ENCODE measurements at places on chromosomes 1 and 21. TPM values are rescaled to one million over a fixed set of nuclear protein-coding genes. Genes with fewer than 3 reads are reported as not detected.

The CD53 gene
- 170 TPM for total RNA-seq

- H3K4me3 ChIP-seq: no peak overlapping the region
- H3K27ac ChIP-seq: no peak overlapping the region
- H3K36me3 ChIP-seq: no peaks in the 10 kb centered on the region
- no peaks in the 10 kb centered on the region for H3K4me1 ChIP-seq
- DNase-seq: no peak
Measured at GRCh38 chr1:200296091-200296661, 113.7 kb downstream of the ZNF281 start.

The DMRTA2 gene
- not detected for total RNA-seq

The CLDN17 gene
- total RNA-seq: not detected

- DNase-seq: no peak
- H3K27ac ChIP-seq: no peak overlapping the region
- peaks cover 32% of the 10 kb centered on the region for H3K4me1 ChIP-seq
- peaks cover 2% of the 10 kb centered on the region for H3K36me3 ChIP-seq
- no peaks in the 10 kb centered on the region for H3K27me3 ChIP-seq
Measured at GRCh38 chr1:230191079-230191804, 124.2 kb downstream of the GALNT2 start.

DNA sequence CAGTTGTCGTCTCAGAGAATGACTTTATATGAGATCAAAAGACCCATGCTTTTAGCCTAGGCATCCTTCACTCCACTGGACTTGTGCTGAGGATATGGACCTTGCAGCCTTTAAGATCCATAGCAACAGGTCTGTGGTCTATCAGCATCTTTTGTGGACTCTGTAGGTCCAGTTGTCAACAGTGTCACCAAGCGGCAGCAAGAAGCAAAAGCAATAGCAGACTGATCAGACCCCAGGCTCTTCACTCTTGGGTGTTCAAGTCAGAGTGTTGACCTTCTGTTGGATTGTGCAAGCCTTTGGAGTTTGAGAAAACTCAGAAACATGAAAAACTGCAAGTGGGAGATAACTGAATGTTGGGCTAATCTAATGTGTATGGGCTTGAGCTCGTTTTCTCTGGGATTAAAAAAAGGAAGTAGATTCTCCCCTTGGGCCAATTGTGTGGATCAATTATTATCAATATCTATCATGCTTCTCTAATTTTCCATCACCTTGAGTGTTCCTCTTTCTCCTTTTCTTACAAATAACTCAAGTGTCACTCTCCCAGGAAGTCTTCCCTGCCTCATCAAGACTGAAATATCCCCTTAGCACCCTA lies 144.2 kb downstream of the LYPLAL1 start:
- peaks cover 5% of the 10 kb centered on the region for H3K36me3 ChIP-seq
- peaks cover 18% of the 10 kb centered on the region for H3K27me3 ChIP-seq
- DNase-seq: no peak
- H3K27ac ChIP-seq: no peak overlapping the region
- no peak overlapping the region for H3K4me3 ChIP-seq
- H3K4me1 ChIP-seq: no peaks in the 10 kb centered on the region

GRCh38 chr1:15836772-15837669 lies 10.5 kb upstream of the SPEN start:
- H3K4me3 ChIP-seq: peak overlapping the region; percentile 98
- H3K27ac ChIP-seq: peak overlapping the region; percentile 98
- no peaks in the 10 kb centered on the region for H3K36me3 ChIP-seq
- H3K4me1 ChIP-seq: peaks cover 26% of the 10 kb centered on the region
- H3K27me3 ChIP-seq: no peaks in the 10 kb centered on the region

- peak; percentile 90 for DNase-seq
- peaks cover 9% of the 10 kb centered on the region for H3K36me3 ChIP-seq
Measured at GRCh38 chr1:201019321-201019977, 4.1 kb downstream of the KIF21B start.

The NIT1 gene
- total RNA-seq: 87.2 TPM

The CHODL gene
- 0.28 TPM for total RNA-seq

DNA sequence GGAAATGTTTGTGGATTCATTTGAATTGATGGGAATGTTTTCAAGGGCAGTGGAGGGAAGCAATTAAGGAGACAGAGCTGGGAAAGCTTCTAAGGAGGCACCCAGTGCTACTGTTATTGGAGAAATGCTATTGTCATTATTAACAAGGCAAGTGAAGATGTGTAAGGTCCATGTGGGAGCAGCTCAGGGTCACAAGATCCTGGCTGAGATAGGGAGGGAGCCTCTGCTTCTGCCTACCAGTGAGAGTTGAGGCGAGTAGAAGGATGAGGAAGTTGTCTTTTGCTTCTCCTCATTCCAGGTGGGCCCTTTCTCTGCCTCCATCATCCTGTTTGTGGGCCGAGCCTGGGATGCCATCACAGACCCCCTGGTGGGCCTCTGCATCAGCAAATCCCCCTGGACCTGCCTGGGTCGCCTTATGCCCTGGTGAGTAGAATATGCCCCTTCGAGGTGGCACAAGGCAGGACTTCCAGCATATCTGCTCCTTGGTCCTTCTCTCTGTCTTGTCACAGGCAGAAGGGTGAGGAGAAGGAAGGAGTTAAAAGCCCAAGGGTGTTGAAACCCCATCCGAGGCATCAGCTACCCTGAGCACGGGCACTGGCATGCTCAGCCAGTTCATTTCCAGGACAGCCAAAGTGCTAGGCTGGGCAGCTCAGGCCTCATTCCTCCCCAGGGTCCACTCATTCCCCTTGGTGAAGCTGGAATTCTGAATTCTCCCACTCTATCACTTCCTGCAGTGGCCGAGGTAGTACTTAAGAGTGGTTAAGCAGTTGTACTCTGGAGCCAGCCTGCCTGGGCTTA lies 3.7 kb downstream of the MFSD2A start:
- peaks cover 56% of the 10 kb centered on the region for H3K4me1 ChIP-seq
- H3K27me3 ChIP-seq: peaks cover 2% of the 10 kb centered on the region
- no peak overlapping the region for H3K27ac ChIP-seq
- no peaks in the 10 kb centered on the region for H3K36me3 ChIP-seq

DNA sequence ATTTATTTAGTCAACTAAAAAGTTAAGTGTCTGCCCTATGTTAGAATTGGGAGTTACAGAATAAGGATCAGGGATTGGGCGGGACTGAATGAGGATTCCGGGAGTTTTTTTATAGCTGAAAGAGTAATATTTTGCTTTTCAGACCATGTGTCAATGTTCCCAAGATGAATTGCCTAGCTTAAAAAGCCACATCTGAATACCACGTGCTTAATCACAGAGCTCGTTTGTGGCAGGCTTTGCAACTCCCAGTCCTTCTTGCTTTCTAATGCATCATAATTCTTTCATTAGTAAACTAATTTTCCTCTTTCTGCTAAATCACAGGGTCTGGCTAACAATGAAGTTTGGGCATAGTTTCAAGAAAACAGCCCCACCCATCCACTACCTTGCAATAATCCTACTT lies 4.2 kb upstream of the BCL10 start:
- H3K36me3 ChIP-seq: no peaks in the 10 kb centered on the region
- no peak overlapping the region for H3K27ac ChIP-seq
- H3K4me1 ChIP-seq: peaks cover 27% of the 10 kb centered on the region
- no peak for DNase-seq

DNA sequence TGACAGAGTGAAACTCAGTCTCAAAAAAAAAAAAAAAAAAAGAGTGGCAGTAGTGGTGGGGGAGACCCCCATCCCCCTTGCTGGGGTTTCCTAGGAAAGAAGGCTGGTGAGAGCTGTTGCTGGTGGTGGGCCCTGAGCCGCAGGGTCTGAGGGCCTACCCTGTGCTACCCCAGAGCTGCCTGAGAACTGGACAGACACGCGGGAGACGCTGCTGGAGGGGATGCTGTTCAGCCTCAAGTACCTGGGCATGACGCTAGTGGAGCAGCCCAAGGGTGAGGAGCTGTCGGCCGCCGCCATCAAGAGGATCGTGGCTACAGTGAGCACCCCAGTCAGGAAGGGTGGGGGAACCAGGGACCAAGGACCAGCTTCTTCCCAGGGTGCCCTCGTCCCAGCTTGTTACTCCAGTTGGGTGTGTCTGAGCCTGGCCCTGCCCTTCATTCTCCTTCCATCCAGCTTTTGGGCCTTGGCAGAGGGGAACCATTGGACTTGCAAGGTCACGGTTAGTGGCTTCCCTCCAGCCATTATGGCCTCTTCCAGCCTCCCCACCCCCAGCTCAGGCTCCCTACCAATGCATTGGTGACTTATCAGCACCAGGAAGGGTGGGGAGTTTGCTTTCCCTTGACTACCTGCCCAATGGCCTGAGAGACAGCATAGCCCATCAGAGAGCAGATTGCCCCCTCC lies 10.5 kb downstream of the LDLRAP1 start:
- no peaks in the 10 kb centered on the region for H3K27me3 ChIP-seq
- H3K4me1 ChIP-seq: peaks cover 87% of the 10 kb centered on the region
- no peak overlapping the region for H3K27ac ChIP-seq
- DNase-seq: no peak
- H3K36me3 ChIP-seq: peaks cover 2% of the 10 kb centered on the region

DNA sequence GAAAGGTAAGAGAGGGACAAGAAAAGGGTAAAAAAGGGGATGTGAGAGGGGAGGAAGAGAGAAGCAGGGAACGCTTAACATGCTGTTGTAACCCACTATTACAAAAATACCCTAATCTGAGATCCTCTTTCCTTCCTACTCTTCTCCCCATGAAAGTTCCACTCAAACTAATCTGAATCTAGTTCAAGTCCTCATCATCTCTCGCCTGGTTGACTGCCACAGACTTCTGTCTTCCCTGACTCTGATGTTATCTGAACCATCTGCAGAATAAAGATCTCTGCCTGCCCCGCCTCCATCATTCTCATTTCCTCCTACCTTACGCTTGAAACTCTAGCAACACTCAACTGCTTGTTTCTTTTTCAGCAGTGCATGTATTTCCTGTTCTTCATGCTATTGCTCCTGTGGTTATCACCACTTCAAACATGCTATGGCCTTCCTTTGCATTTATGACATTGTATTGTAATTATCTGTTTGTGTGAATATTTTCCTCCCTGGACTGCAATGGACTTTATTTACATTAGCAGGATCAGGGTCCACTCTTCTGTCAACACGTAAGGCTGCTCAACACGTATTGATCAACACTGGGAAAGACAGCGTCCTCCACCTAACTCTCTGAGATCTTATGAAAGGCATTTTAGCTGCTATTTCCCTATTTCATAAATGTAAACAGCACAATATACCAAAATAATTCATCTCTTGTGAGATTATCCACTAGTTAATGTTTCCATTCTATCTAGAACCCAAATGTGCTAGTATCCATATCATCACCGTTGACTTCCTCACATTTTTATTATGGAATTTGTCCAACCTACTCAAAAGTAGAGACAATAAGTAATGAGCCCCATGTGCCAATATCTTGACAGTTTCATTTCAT lies 215.5 kb upstream of the USP25 start:
- peak overlapping the region; percentile 78 for H3K27ac ChIP-seq
- DNase-seq: peak; percentile 41
- peaks cover 21% of the 10 kb centered on the region for H3K4me1 ChIP-seq
- no peaks in the 10 kb centered on the region for H3K27me3 ChIP-seq
- peaks cover 2% of the 10 kb centered on the region for H3K36me3 ChIP-seq
- peak overlapping the region; percentile 65 for H3K4me3 ChIP-seq

The C2CD2 gene
- 15.1 TPM for total RNA-seq

GRCh38 chr1:8745749-8746390 lies 71.6 kb downstream of the RERE start:
- peaks cover 23% of the 10 kb centered on the region for H3K4me1 ChIP-seq
- no peak overlapping the region for H3K27ac ChIP-seq
- H3K36me3 ChIP-seq: peaks cover 4% of the 10 kb centered on the region

GRCh38 chr1:93813076-93813475 lies 65.9 kb downstream of the DNTTIP2 start:
- peaks cover under 1% of the 10 kb centered on the region for H3K36me3 ChIP-seq
- DNase-seq: no peak
- H3K27me3 ChIP-seq: no peaks in the 10 kb centered on the region
- no peak overlapping the region for H3K4me3 ChIP-seq

- no peak overlapping the region for H3K27ac ChIP-seq
- H3K4me3 ChIP-seq: no peak overlapping the region
- no peak for DNase-seq
- H3K4me1 ChIP-seq: no peaks in the 10 kb centered on the region
Measured at GRCh38 chr1:186102547-186103148, 272.4 kb downstream of the TPR start.

- no peaks in the 10 kb centered on the region for H3K36me3 ChIP-seq
- H3K4me1 ChIP-seq: no peaks in the 10 kb centered on the region
- no peaks in the 10 kb centered on the region for H3K27me3 ChIP-seq
- no peak overlapping the region for H3K27ac ChIP-seq
- no peak for DNase-seq
Measured at GRCh38 chr1:53573522-53573921, 114.3 kb downstream of the DMRTB1 start.

The ZNF695 gene
- total RNA-seq: 6.3 TPM

GRCh38 chr1:234735476-234735875 lies 125.5 kb upstream of the IRF2BP2 start:
- peaks cover 37% of the 10 kb centered on the region for H3K4me1 ChIP-seq
- no peak for DNase-seq
- H3K36me3 ChIP-seq: no peaks in the 10 kb centered on the region
- H3K27me3 ChIP-seq: no peaks in the 10 kb centered on the region

The S100B gene
- not detected for total RNA-seq

The S100A14 gene
- total RNA-seq: 1.4 TPM

The ZNF670 gene
- 4.2 TPM for total RNA-seq

DNA sequence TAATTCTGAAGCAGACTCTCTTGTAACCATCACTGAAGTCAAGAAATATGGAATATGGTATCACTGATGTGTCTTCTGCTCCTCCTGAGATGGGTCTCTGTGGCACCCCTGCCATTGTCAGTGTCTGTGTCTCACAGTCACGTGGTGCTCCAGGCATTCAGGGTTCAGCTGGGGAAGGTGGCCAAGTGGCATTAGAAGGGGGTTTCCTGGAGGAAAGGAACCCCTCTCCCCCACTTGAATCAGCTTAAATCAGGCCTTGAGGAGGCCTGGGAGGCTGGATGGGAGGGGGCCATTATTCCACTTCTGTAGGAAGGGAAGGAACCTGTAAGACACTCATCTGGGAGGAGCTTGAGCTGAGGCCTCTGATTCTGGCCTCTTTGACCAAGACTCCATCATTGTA lies 20.5 kb downstream of the CYP4B1 start:
- no peaks in the 10 kb centered on the region for H3K27me3 ChIP-seq
- no peak overlapping the region for H3K4me3 ChIP-seq
- H3K4me1 ChIP-seq: no peaks in the 10 kb centered on the region
- no peak for DNase-seq

DNA sequence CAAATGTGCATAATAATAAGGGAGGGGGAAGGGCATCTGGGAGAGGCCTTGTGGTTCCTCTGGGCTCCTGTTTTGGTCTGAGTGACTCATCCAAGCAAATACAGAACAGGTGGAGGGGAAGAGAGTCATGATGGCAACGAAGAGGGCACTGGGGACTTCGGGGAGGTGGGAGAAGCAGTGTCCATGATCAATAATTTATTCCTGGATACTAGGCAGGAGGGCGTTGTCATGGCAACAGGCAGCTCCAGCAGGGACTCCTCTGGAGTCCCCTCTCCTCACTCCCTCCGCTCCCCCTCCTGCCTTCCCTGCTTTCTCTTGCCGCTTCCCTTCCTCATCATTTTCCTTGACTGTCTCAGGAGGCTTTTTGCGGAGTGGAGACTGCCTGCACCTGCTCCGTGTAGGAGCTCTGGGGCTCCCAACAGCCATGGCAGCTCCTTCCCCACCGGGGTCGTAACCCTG lies 12.3 kb upstream of the NFASC start:
- no peaks in the 10 kb centered on the region for H3K4me1 ChIP-seq
- peaks cover 25% of the 10 kb centered on the region for H3K27me3 ChIP-seq
- no peak for DNase-seq
- H3K27ac ChIP-seq: no peak overlapping the region
- H3K36me3 ChIP-seq: no peaks in the 10 kb centered on the region

The DENND2C gene
- 0.88 TPM for total RNA-seq

- peaks cover 23% of the 10 kb centered on the region for H3K27me3 ChIP-seq
- H3K4me1 ChIP-seq: no peaks in the 10 kb centered on the region
- H3K36me3 ChIP-seq: no peaks in the 10 kb centered on the region
- no peak overlapping the region for H3K27ac ChIP-seq
Measured at GRCh38 chr1:94552071-94552586, 10.6 kb upstream of the F3 start.

The BEND5 gene
- total RNA-seq: 5.9 TPM

The BLACAT1 gene
- total RNA-seq: 0.34 TPM

Measured in activated T-cell treated with anti-CD3 and anti-CD28 coated beads, Interleukin-2, amount 50 U/mL, for 72 hours (primary cell).